ENCODE measurements at places on chromosomes 7 and 10. TPM values are rescaled to one million over a fixed set of nuclear protein-coding genes. Genes with fewer than 3 reads are reported as not detected.

Gene EMX2
- 2.1 TPM for total RNA-seq

Gene NUDT5
- 15.7 TPM for total RNA-seq

Gene GPR141
- total RNA-seq, result 1.0 TPM

Gene GIMAP5
- total RNA-seq, result 21.4 TPM

Gene EPHB6
- 1.0 TPM for total RNA-seq

Gene CAMK2B
- total RNA-seq, result 4.7 TPM

Gene ANKRD16
- 8.4 TPM for total RNA-seq

Gene PRR15
- total RNA-seq, result not detected

Gene TRAPPC14
- total RNA-seq, result 2.6 TPM

Gene ERV3-1
- total RNA-seq, result 14.6 TPM

Gene CASD1
- total RNA-seq, result 59.0 TPM

Gene COL17A1
- total RNA-seq, result under 0.01 TPM

Gene SPDYE5
- not detected for total RNA-seq

Gene ATOH7
- not detected for total RNA-seq

Gene POMZP3
- total RNA-seq, result 4.2 TPM

Gene DNAJC12
- 3.1 TPM for total RNA-seq

Gene SFR1
- 2.1 TPM for total RNA-seq

Gene HERC4
- 64.7 TPM for total RNA-seq

Gene PALS2
- total RNA-seq, result 33.4 TPM

Gene NUDT13
- 2.1 TPM for total RNA-seq

Gene DOCK1
- 52.7 TPM for total RNA-seq

Gene C1GALT1
- 8.4 TPM for total RNA-seq

Gene CYP26A1
- 0.52 TPM for total RNA-seq

Gene OR2A5
- not detected for total RNA-seq

Gene AGFG2
- 3.1 TPM for total RNA-seq

Gene AGMO
- total RNA-seq, result 3.1 TPM

Gene SLC26A3
- not detected for total RNA-seq

Gene GRM3
- under 0.01 TPM for total RNA-seq

Gene RAMP3
- total RNA-seq, result 5.7 TPM

Gene VSTM4
- total RNA-seq, result 40.7 TPM

Gene CUTC
- 19.3 TPM for total RNA-seq

Gene TUBAL3
- total RNA-seq, result not detected

Gene SLC35B4
- total RNA-seq, result 6.8 TPM

Gene NUTM2D
- 2.6 TPM for total RNA-seq

Gene FGFBP3
- total RNA-seq, result 1.6 TPM

Gene NPS
- total RNA-seq, result not detected

Gene PPP1R9A
- 42.3 TPM for total RNA-seq

Gene NEUROD6
- total RNA-seq, result not detected

Gene ST8SIA6
- total RNA-seq, result 0.52 TPM

Gene SEMA3E
- 1.0 TPM for total RNA-seq

Gene MSS51
- 22.4 TPM for total RNA-seq
